Activated CD8-positive, alpha-beta memory T cell treated with anti-CD3 and anti-CD28 coated beads for 1 hour (primary cell): ENCODE measurements at places on chromosomes 11 and 22.

- DNase-seq: no peak
These were observed 588.4 kb upstream of the LRRC4C start for GRCh38 chr11:42047637-42048555.

DNA sequence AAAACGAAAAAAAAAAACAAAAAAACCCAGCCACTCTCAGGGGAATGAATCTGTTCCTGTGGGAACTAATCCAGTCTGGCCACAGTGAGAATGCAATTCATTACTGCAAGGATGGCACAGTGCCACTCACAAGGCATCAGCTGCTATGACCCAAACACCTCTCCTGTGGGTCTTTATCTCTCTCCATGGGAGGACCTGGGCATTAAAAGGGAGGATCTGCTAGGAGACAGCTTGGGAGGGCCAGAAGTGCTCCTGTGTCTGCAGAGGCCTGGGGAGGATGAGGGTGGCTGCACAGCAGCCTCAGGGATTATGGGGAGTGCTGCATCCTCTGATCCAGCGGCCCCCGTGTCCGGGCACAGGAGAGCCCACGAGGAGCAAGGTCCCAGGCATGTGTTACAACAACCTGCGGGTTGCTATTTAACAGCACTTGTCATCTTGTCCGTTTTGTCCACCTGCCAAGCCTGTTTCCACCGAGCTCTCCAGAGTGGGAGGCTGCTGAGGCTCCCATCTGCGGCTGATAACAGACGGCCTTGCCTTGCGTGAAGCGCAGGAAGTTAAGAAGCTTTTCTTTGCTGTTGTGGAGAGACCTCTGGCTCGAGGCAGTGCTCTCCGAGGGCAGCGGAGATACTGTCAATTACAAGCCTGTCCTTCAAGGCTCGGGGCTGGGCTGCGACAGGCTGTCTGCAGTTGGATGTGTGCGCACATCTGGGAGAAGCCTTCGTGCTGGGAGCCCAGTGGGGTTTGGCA, 97.7 kb downstream of the NXPE2 start:
- DNase-seq: no peak

DNA sequence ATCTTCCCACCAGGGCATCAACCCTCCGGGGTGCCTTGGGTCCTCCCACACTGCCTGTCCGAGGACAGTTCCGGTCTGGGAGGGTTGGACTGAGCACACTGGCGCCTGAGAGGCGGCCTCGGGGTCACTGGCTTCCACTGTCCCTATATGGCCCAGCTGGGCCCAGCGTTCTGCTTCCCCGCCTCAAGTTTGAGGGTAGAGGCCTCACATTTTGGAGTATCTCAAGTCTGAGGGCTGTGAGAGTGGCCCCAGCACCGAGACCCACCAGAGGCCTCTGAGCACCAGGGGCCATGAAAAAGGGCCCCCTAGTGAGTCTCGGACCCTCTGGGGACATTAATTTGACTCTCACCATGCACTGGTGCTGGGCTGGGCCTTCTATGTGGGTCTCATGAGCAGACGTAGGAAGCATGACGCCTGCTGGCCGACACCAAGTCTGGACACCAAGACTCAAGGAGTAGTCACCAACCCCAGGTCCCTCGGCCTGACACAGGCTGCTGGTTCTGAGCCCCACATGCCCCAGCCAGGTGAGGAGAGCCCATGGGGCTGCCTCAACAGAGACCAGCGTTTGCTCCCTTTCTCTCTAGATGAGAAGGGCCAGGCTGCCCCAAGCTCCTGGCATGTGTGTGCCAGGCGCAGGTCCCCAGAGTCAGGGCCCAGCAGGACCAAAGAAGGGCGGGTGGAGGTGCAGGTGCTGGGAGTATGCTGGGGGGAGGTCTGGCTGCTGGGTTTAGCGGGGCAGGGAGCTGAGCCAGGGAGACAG, 27.5 kb downstream of the ARVCF start:
- no peak for DNase-seq

DNA sequence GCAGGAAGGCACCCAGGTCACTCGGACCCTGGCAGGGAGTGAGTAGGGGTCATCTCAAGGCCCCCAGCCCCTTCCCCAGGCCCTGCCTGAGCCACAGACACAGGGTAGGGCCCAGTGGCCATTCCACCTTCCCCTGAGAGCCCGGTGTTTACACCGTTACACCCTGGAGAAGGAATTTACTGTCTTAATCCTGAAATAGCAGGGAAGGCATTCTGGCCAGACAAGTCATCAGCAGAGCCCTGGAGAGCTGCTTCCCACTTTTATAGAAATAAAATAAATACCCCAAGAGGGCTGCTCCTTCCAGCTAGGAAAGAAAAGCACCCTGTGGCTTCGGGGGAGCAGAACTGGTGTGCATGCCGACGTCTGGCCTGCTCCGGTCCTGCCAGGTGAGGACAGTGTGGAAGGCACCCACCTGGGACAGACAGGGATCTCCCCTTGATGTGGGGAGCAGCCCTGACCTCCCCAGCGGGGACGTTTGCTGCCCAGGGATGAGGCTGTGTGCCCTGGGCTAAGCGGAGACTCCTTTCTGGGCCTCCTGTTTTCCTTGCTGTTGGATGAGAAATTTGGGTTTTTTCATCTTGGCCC, 180.0 kb downstream of the MN1 start:
- DNase-seq: no peak

- peak; percentile 33 for DNase-seq
These were observed 33.4 kb upstream of the CTTN start for GRCh38 chr11:70364745-70365543.

DNA sequence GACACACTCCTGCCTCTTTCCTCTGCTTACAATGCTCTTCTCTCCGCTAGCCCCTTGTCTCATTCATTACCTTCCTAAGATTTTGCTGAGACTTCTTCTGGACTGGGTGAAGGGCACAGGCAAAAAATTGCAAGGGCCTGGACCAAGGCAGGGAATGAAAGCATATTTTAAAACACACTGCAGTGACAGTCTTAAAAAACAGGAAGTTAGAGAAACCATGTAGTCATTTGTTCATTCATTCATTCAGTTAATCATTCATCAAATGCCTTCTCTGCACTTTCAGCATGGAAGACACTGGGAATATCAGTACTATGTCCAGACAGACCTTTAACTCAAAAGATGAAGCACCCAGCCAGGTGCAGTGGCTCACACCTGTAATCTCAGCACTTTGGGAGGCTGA, 44.9 kb upstream of the SWAP70 start:
- DNase-seq: no peak

- DNase-seq: no peak
These were observed 16.8 kb upstream of the PRG2 start for GRCh38 chr11:57407010-57407920.

- no peak for DNase-seq
These were observed 5.5 kb upstream of the PGM2L1 start for GRCh38 chr11:74403607-74404321.

GRCh38 chr11:111870113-111870512, 1.3 kb downstream of the ALG9 start:
- no peak for DNase-seq

DNA sequence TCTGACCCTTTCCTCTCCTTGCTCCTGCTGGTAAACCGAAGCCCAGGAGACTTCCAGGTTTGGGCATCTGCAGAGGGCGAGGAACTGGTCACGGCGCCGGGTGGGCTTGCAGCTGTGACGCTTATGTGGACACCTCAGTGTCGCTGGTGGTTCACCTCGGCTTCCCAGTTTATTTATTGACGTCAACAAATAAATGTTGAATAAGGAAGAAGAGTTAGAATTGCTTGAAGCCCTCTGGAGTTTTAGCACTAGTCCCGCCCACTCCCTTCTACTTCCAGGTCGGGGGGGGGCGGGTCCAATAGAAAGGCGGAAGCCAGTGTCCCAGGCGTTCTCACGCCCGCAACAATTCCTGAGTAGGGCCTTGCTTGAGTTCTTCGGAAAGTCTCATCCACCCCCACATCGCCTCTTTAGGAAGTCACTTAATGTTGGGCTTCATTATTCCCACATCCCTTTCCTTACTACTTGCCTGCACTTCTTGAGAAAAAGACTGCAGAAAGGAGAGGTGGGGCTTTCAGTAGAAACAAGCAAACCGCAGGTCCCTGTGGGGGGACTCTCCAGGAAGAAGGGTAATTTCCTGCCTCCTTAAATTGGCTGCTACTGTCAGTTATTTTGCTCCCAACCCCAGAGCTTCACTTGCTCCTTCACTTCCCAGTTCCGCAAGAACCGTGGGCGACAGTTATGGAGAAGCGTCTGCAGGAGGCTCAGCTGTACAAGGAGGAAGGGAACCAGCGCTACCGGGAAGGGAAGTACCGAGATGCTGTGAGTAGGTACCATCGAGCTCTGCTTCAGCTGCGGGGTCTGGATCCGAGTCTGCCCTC, at the start of gene TTC9C:
TTC9C (plus strand) TSS at position 316 of the 818 bp plus-strand sequence; CDS start at position 679, 363 bp downstream.
- peak; percentile 73 for DNase-seq

DNA sequence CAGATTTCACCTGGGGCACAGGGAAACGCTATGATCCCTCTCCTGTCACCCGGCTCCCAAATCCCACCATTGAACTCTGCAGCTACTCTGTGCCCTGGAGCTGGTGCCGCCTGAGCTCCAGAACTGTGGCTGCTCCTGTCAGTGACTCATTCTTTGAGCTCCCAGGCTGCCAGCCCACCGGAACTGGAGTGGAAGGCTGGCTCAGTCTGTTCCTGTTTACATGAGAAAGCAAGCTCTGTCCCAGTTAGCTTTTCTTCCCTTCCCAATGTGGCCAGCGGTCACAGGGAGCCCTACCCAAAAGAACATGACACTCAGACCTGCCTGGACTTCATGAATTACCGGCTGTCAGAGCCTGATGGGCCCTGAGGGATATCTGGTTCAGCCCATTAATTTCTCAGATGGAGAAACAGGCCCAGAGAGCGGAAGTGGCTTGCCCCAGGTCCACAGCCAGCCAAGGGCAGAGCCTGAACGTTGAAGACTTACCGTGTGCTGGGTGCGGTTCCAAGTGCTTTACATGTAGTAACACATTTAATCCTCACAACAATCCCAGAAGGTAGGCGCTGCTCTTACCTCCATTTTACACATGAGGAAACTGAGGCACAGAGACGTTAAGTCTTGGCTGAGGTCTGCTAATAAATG, 23.8 kb upstream of the IGSF22 start:
- no peak for DNase-seq

DNA sequence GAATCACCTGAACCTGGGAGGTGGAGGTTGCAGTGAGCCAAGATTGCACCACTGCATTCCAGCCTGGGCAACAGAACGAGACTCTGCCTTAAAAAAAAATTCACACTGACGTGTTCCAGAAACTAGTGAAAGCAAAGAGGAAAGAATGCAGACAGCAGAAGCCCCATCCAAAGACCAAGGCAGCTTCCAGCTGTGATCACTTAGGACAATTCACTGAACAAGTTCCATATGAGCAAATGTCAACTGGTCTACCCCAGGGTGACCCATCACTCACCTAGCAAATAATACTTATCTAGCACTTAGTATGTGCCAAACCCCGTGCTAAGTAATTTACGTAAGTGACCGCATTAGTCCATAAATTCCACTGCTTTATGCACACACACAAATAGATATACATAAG, 138.9 kb downstream of the LARGE1 start:
- no peak for DNase-seq
